ENCODE measurements at places on chromosomes 7 and 10.

- DNase-seq = no peak
Observed at GRCh38 chr10:20059084-20059835, 243.0 kb downstream of the PLXDC2 start.

DNA sequence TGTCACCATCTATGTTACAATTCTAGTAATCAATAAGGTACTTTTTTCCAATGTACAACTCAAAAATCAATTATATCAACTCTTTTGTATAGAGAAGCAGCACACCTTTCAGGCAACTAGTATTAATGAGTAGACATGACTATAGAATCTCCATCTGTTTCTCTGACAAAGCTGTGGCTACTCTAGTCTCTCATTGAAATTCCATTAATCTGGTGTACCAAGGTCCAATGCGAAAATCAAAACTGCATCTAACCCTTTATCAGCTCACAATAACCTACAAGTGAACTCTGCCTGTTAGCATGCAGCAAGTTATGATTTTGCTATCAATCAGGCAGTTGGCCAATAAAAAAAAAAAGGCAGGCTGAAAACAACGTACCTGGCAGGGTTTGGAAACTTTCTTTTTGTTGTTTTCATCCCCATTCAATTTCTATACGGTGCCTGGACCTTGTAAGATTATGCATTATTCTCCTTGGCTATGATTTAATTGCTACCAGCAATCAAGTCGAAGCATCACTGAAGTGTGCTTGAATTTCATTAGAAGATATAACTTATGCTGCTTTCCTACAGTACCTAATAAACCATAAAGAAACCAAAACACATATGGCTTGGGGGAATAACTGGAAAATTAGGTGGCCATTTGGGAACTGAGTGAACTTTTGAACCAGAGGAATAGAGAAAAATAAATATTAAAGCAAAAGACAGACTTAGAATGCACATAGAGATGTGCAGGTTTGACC, 23.2 kb downstream of the SKAP2 start:
- no peak for DNase-seq

- no peak for DNase-seq
Observed at GRCh38 chr7:12861070-12861469, 173.6 kb downstream of the ARL4A start.

DNA sequence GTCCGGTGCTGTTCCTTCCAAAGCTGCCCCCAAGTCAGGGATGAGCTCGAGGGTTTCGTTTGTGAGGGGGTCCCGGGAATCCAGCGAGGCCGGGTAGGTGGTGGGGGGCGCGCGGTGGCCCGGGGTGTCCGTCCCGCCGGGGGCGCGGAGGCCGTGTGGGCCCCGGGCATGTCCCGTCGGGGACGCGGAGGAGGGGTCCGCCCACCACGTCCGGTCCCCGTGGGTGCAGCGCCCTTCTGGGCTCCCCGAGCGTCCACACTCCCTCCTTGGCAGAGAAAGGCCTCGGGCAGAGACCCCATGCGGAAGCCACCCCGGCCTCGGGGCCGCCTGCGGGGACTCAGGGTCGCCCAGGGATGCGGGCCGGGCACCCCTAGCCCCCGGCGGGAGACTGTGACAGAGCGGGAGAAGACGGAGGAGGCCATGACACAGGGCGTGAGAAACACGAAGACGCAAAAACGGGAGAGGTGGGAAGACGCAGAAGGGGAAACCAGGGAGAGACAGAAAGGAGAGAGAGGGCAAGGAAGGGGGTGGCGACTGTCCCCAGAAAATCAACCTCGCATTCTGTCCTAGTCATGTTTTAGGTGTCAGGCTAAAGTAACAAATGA, 640 bp upstream of the ZNF425 start:
- DNase-seq = no peak

DNA sequence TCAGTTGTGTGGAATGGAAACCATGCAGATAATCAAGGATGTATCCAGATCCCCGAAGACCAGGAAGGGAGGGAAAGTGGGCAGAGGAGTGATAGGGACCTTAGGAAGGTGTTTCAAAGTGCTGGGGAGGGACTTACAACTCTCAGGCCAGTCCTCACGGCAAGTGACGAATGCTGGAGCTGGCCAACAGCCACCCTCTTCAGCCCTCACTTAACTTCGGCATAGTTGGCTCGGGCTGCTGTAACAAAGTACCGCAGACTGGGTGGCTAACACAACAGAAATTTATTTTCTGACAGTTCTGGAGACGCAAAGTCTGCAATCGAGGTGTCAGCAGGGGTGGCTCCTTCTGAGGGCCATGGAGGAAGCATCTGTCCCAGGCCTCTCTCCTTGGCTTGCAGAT, 265.9 kb upstream of the YAE1 start:
- no peak for DNase-seq

GRCh38 chr7:82224529-82224928, 219.0 kb downstream of the CACNA2D1 start:
- no peak for DNase-seq

DNA sequence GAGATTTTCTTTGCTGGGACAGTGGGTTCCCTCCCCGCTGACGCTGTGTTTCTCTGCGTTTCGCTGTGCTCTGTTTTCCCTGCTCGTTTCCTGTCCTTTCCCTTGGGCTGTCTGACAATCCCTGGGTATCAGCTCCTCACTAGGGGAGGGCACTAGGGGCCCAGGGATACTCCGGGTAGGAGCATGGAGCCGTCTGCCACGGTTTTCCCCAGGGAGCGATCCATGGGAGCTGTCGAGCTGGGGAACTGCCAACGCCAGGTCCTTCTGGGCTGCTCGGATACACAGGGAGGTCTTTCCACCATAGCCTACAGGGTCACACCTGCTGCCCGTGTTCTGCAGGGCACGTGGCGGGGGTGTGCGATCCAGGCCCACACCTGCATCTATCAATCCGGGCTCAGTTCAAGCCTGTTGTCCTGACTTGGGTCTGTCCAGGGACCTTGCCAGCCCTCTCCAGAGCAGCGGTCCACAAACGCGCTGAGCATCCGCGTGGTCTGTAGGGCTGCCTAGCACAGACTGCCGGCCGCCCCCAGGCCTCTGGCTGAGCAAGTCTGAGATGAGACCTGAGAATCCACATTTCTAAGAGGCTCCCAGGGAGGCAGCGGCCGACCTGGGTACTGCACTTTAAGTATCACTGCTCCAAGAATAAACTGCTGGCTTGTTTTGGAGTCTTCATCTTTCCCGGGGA, 263.1 kb downstream of the ELFN1 start:
- no peak for DNase-seq

DNA sequence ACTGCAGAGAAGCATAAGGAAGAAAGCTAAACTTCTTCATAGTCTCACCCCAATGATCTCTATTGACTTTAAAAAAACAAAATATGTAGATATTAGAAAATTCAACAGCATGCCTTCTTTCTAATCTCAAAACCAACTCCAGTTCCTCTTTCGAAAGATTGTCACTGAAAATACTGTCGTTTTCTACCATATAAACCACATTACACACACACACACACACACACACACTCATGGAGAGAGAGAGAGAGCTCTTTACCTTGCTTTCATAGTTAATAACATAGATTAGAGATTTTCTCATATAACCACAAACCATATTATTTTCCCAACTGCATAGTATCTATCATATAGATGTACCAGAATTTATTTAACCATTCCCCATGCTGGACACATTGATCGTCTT, 296.2 kb upstream of the MGMT start:
- DNase-seq = no peak

GRCh38 chr7:150373049-150373801, 4.6 kb downstream of the REPIN1 start:
- no peak for DNase-seq

DNA sequence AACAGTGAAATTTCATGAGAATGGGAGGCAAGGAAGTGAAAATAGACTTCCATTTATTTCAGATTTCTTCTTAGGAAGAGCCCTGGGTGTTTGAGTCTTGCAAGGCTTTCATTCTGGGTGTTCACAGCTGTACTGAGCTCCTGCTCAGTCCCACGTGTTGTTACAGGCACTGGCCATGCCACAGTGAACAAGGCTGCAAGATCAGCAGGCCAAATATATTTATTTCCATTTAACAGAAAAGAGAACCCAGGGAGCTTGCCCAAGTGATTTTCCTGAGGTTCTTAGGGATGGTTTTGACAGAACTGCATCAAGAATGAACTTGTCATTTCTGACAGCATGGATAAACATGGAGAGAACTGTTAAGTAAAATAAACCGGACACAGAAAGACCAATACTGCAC, 54.5 kb upstream of the CD36 start:
- no peak for DNase-seq

GRCh38 chr10:71770789-71771188, 2.5 kb downstream of the VSIR start:
- DNase-seq = no peak

- no peak for DNase-seq
Observed at GRCh38 chr7:30925117-30925516, 13.5 kb downstream of the AQP1 start.

GRCh38 chr10:116080553-116080952, 192.5 kb downstream of the GFRA1 start:
- DNase-seq = no peak

DNA sequence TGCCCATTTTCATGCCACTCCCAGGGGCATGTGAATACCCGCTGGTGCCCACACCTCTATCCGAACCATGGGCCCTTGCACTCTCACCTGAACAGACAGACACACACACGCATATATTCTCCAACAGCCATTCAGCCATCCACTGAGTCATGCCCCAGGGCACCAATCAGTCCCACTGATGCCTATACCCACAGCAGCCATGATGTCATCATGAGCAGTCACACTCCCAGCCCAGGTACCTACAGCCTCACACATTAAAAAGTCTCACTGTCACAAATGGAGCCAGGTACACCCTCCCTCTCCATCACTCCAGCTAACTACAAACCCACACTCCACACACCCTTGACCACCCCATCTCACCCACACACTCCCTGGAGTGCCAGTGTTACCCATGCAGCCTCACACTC, 12.2 kb downstream of the VSIR start:
- DNase-seq = no peak

- no peak for DNase-seq
Observed at GRCh38 chr7:124752310-124752709, 13.3 kb downstream of the GPR37 start.

DNA sequence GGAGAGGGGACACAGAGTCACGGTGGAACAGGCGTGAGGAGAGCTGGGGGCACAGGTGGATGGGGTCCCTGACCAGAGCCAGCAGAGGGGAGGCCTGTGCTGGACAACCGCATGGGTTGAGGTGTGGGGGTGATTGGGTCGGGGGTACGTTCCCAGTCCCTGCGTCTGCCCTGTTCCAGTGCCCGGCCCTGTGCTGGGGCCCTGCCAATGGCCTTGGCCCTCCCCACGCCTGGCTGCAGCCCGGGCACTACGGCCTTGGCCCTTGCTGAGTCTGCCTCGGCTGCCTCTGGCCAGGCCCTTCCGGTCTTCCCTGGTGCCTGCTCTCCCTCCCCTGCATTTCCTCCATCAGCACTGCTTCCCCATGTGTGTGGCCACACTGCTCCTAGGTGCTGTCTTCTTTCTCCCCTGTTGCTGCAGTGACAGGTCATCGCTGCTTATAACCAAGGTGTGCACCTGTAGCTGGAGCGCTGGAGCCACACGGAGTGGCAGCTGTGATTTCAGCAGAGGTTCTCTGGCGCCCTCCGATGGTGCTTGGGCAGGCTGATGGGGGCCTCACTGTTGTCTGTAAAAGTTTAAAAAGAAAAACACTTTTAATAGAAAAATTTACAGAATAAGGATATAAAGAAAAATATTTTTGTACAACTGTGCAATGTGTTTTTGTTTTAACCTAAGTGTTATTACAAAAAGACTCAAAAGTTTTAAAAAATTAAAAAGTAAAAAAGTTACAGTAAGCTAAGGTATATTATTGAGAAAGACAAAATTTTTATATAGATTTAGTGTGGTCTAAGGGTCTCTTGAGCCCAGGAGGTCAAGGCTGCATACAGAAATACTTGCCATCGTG, 45.2 kb upstream of the BHLHA15 start:
- DNase-seq = peak; percentile 84

- no peak for DNase-seq
Observed at GRCh38 chr10:93488956-93489528, 6.9 kb upstream of the MYOF start.

DNA sequence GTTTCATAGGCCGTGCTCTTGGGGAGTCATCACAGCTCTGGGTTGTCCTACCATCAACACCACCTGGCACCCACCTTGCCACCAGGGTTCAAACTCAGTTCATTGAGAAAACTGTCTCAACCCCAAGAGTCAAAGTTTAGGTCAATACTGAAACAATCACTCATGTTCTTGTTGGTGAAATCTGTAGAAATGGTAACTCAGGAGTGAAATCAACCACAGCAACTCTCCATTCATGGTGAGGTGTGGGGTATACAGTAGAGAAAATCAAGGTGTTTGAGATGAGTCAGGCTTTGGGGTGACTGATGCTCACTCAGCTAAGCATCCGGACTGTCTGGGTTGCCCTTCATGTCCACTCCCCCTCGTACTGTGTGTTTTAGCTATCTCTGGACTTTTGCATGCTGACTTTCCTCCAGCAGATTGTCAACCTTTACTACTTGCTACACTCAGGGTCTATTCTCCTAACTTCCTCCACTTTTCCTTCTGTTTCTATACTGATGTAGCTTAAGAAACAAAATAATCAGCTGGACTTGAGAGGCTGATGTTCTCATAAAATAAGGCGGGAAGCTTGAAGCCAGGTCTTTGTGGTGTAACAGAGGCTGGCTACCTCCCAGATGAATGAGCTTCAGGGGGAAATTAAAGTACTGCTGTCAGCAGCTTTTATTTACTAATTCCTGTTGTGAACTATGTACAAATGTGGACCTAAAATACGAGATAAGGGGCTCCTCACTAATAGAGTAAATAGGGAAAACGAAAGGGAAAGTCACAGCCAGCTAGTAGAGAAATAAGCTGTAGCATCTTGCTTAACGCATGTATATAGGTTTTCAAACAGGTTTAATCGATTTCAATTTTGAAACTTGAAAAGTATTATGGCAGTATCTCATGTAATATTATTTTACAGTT, 173.6 kb upstream of the AKR1E2 start:
- DNase-seq = no peak
